ENCODE measurements at places on chromosomes 1 and 21. TPM values are rescaled to one million over a fixed set of nuclear protein-coding genes. Genes with fewer than 3 reads are reported as not detected.

The NKAIN1 gene
- 0.36 TPM for total RNA-seq

The ERRFI1 gene
- 46.4 TPM for total RNA-seq

The YIPF1 gene
- 34.4 TPM for total RNA-seq

The LCE1A gene
- not detected for total RNA-seq

The SLC25A33 gene
- total RNA-seq, result 4.7 TPM

The IRF6 gene
- 3.1 TPM for total RNA-seq

The TTC34 gene
- 0.41 TPM for total RNA-seq

The FCMR gene
- total RNA-seq, result not detected

The CROCC gene
- 8.9 TPM for total RNA-seq

The TAL1 gene
- 0.08 TPM for total RNA-seq

The IL12RB2 gene
- not detected for total RNA-seq

The CYYR1 gene
- not detected for total RNA-seq

The KISS1 gene
- total RNA-seq, result not detected

The TRIM58 gene
- total RNA-seq, result 0.09 TPM

The RAB7B gene
- total RNA-seq, result 7.4 TPM

The LRRC38 gene
- not detected for total RNA-seq

The OPTC gene
- total RNA-seq, result not detected

The KIAA0040 gene
- total RNA-seq, result 0.99 TPM

Measured in fibroblast of the aortic adventitia (primary cell).